CD4-positive, alpha-beta T cell treated with Interleukin-15 for 4 hours (primary cell): ENCODE measurements at places on chromosomes 7 and 10.
A peak's percentile ranks its signal among the peaks of the same experiment; 100 is the strongest.

GRCh38 chr7:128387216-128388144 is 22.3 kb downstream of the IMPDH1 start:
- DNase-seq: peak; percentile 64

- no peak for DNase-seq
Observed at GRCh38 chr7:2037301-2037807, 195.4 kb downstream of the MAD1L1 start.

DNA sequence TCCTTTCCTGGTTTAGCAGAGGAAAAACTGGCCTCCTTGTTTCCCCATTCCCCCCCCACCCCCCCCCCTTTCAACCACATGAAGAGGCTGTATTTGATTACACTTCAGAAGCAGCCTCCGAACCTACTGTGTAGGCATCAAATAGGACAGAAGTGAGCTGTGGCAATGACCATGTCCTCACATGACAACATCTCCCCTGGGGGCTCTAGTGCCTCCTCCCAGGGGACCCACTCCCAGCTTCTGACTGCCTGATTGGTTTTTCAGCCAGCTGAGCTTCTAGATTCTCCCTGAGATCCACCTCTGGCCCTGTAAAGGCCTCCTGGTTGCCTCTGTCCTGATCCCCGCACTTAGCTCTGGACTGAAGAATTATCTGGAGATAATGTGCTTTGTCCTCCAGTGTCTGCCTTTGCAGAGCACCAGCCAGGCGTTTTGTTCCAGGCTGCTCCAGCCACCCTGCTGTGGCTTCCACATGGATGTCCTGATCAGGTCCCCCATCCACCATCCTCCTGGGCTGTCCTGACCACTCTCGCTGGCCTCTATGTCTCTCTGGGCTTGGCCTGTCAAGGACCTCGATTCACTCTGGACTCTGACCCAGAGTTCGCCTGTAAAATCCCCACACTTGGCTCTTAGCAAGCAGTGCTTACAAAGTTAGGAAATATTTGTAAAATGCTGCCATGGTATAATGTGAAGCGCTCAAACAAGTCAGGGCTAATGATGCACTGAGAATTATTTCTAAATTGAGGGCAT is 42.4 kb upstream of the TOMM7 start:
- DNase-seq: no peak

GRCh38 chr10:18659819-18660535 is 746 bp downstream of the ARL5B start:
- peak; percentile 13 for DNase-seq

DNA sequence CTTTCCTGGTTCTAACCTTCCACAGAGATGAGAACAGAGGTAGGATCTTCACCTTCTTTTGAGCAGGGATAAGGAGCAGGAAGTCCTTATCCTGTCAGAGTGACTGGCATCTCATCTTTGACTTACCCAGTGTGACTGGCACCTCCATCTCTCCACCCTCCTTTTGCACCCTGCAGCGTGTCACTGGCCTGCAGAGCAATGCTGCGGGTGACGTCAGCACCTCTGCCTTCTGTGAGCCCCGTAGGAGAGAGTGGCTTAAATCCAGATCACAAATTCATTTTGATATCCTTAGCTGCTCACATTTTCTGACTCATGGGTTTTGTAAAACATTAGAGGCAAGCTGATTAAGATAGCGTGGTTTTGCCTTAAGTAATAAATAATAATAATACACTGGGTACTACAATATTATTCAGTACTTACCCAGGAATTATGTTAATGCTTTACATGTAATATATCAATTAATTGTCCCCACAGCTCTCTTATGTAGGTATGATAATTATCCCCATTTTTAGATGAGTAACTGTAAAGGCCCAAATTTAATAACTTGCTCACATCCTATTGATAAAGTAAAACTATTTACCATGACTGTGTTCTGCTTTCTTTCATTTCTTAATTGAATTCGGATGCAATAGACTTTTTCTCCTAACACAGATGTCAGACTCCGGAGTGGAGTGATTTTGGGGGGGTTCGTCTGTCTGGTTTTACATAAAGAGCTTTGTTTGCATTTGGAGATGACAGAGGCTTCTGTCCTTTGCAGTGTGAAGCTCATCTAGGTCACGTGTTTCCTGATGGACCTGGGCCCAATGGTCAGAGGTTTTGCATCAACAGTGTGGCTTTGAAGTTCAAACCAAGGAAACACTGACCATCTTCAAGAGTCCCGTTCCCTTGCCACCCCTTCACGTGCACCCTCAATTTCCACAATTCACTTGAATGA is 24.9 kb downstream of the MSRB2 start:
- DNase-seq: no peak
